Aorta (tissue), 5 donors: ENCODE measurements at places on chromosomes 11 and 22. TPM values are rescaled to one million over a fixed set of nuclear protein-coding genes. Genes with fewer than 3 reads are reported as not detected.

The RAB36 gene
- polyA plus RNA-seq, result 1.0 TPM

The TEX54 gene
- polyA plus RNA-seq, result 5.5 TPM

The MIOX gene
- not detected for polyA plus RNA-seq

The EXPH5 gene
- 0.54 TPM for polyA plus RNA-seq

The OR6A2 gene
- polyA plus RNA-seq, result not detected

The CEP57 gene
- 21.7 TPM for polyA plus RNA-seq

The SLC43A3 gene
- 28.0 TPM for polyA plus RNA-seq

The PTS gene
- polyA plus RNA-seq, result 61.2 TPM

The YIF1A gene
- polyA plus RNA-seq, result 76.0 TPM

The BATF2 gene
- 1.4 TPM for polyA plus RNA-seq

The OR8D4 gene
- not detected for polyA plus RNA-seq

The TRIOBP gene
- polyA plus RNA-seq, result 59.1 TPM

The MRGPRE gene
- polyA plus RNA-seq, result not detected

The OR10A2 gene
- not detected for polyA plus RNA-seq

The GRK3 gene
- 2.8 TPM for polyA plus RNA-seq

The NXPE1 gene
- polyA plus RNA-seq, result 0.15 TPM

The ATG13 gene
- 46.5 TPM for polyA plus RNA-seq

The MFRP gene
- polyA plus RNA-seq, result not detected

The DENND5A gene
- 56.0 TPM for polyA plus RNA-seq

The CCDC188 gene
- polyA plus RNA-seq, result not detected

The OR5T3 gene
- not detected for polyA plus RNA-seq

The CWF19L2 gene
- 30.5 TPM for polyA plus RNA-seq

The SNX32 gene
- not detected for polyA plus RNA-seq

The OR52N4 gene
- 1.2 TPM for polyA plus RNA-seq

The CREB3L1 gene
- polyA plus RNA-seq, result 8.5 TPM

The ABCG4 gene
- not detected for polyA plus RNA-seq
